ENCODE measurements at places on chromosomes 6 and 20.

DNA sequence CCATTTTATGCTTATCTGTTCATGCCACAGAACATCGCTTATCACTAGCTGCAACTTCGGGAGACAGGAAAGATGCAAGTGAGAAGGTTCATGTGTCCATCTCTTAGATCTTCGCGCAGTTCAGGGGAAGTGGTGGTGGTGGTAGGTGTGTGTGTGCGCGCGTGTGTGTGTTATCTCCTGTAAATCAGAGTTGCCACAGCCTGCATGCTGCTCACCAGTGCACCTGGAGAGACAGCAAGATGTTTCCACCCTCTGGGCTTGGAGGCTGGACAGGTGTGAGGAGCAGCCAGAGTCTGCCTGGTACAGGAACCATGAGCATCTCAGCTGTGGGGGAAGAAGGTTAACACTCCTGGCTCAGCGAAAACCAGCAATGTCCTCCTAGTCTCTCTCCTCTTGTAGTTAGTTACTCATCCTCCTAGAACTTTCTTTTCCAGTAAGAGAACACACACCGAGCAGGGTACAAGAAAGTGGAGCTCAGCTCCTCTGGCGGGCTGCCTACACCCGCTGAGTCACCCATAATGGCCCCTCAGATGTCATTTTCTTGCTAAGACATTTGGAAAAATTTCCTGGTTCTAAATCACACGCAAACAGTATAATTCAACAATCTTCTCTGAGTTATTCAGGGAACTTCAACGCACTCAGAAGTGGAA is 5.1 kb upstream of the TUBB1 start:
- DNase-seq: no peak

DNA sequence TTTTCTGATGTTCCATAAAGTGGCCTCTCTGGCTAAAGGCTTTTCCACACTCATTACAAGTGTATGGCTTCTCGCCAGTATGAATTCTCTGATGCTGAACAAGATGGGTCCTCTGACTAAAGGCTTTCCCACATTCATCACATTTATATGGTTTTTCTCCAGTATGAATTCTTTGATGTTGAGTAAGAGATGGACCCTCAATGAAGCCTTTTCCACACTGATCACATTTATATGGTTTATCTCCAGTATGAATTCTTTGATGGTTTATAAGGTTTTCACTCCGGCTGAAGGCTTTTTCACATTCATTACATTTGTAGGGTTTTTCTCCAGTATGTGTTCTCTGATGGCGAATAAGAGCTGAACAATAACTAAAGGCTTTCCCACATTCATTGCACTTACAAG is 20.4 kb downstream of the ZNF184 start:
- DNase-seq: no peak

- DNase-seq: no peak
These were observed 132.4 kb upstream of the ADGRF1 start for GRCh38 chr6:47174502-47175023.

DNA sequence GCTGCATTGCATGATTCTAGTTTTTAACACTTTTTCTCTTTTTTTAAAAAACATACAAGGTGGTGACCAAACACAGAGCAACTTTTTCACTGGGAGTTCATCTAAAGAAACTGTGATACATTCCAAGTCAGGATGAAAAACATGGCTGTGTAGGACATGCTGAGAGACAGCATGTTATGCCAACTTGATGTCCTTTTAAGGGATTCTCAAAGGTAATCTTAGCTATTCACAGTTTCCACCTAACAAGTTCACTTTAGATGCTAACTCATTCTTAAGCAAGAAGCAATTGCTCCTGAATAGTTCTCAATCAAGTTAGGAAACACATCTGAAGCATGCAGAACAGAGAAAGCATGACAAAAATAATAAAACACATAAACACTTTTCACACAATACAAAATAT is 3.3 kb downstream of the ASCC3 start:
- DNase-seq: no peak

DNA sequence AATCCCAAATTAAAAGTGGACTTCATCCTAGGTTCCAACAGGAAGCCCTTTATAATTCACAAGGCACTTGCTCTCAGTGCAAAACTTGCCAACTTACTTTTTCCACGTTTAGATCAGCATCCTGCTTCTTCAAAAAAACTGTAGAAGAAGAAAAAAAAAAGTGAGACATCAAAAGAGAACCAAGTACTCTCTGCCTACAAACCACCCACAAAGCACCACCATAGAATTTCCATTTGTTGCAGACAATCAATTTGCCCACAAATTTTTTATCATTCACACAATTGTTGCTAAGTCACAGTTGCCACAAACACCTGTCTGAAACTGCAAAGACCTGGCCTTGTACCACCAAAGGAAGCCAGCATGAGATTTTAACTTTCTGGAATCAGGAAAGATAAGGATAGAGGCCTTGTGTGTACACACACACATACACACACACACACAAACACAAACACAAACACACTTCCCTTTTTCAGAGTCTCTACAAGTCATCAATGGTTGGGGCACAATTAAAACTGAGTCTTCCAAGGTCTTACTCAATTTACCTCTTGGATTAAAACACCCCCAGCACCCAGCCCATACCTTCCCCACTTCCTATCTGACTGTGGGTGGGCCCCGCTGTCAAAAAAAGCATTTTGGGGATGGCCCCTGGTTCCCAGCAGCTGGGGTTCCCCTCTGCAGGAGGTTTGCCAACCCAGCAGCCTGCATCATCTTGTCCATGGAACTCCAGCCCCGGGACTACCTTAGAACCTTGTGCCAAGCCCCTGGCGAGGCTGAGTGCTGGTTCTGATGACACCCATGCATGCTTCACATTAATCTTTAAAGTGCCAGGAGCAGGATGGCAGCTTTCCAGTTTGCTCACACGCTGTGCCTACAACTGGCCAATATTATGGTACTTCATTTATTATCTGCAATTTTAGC is 26.5 kb downstream of the FYN start:
- no peak for DNase-seq

GRCh38 chr20:35734777-35735649 is 7.0 kb downstream of the RBM39 start:
- DNase-seq: no peak

- no peak for DNase-seq
These were observed 444.7 kb upstream of the MAP3K7 start for GRCh38 chr6:91031581-91031980.

DNA sequence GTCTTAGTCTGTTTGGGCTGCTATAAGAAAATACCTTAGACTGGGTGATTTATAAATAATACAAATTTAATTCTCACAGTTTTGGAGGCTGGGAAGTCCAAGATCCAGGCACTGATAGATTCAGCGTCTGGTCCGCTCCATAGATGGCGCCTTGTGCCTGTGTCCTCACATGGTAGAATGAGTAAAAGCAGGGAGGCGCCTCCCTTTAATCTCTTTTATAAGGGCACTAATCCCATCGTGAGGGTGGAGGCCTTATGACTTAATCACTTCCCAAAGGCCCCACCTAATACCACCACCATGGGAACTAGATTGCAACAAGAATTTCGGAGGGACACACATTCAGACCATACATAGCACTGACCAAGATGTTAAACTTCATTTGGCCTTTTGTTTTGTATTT is 91.2 kb upstream of the TMEM181 start:
- no peak for DNase-seq

DNA sequence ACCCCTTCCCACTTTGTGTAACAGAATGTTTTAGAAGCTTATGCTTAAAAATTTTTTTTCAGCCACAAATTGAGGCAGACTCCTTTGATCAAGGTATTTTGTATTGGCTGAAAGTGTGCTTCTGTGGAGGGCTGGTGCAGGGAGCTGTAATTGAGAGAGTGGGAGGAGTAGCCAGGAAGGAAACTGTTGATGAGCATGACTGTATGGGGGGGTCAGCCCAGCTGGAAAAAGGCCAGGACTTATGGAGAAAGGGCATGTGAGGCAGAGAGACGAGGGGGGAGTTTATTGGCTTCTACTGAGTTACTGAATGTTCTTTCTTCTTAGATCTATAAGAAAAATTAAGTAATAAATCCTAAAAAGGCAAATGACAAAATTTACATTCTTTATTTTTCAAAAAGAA is 13.4 kb downstream of the RFPL4B start:
- DNase-seq: no peak

DNA sequence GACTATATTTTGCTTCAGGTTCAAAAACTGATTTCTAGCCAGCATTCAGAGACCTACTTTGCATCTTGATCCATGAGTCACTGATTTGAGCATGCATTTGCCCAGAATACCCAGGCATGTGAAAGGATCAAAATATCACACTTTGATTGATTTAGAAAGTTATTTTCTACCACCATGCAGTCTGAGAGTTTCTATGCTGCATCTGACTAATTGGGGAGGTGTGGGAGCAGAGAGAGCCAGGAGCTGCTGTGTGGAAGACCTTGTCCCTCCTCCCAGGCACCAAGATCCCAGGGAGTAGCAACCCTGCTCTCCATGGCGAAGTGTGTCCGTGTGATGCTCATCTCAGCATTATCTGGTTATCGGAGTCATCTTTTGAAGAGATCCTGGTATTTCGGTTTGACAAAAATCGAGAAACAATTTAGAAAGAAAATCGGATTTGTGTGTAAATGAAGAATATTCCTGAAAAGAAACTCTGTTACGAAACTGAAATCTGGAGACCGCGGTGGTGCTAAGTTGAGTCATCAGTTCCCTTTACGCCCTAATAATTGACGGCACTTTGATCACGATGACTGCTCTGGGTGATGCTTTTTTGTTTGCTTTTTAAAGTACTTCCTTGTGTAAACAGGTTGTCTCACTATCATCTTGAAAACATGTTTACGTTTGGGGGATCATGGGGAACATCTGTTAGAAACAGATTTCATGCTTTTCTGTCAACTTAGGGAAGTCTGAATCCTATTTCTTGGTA is 193.4 kb downstream of the BACH2 start:
- no peak for DNase-seq

DNA sequence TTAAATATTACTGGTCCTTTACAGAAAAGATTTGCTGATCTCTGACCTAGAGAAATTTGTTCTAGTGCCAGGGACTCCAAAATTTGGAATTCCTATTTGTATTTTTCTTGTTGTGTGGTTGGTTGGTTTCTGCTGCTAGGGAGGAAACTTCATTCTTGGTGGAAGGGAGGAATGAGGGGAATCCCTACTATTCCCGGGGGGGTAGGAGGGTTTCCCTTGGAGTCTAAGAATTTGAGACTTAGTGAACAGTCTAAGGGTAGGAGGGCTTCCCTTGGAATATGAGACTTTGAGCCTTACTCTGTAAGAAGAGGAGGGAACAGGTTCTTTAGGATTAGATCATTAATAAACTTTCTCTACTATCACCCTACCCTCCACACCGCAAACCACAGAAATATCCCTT is 67.1 kb upstream of the ADGRF1 start:
- DNase-seq: no peak

GRCh38 chr20:3901706-3902440 is 12.7 kb downstream of the PANK2 start:
- DNase-seq: no peak

GRCh38 chr6:108940741-108941140 is 92.5 kb downstream of the ARMC2 start:
- no peak for DNase-seq

DNA sequence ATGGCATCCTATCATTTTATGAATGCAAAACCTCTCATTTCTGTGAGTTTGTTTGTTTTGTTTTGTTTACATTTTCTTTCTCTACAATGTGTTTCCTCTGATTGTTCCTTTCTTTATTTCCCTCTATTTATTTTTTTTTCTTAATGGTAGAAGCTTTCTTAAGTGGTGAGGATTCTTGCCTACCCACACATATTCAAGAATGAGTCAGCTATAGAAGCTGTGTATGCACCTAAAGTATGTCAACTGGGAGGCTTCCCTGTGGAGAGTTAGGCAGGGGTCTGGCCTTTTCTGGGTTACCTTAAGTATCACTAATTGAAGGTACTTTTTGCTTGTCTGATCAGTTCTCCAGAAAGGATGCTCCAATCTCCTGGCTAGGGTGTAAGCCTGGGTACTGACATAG is 354.0 kb downstream of the ESR1 start:
- no peak for DNase-seq

- DNase-seq: no peak
These were observed 301.2 kb downstream of the LRFN2 start for GRCh38 chr6:40285996-40286395.

GRCh38 chr20:9609887-9610502 is 95.6 kb downstream of the LAMP5 start:
- DNase-seq: peak; percentile 1

DNA sequence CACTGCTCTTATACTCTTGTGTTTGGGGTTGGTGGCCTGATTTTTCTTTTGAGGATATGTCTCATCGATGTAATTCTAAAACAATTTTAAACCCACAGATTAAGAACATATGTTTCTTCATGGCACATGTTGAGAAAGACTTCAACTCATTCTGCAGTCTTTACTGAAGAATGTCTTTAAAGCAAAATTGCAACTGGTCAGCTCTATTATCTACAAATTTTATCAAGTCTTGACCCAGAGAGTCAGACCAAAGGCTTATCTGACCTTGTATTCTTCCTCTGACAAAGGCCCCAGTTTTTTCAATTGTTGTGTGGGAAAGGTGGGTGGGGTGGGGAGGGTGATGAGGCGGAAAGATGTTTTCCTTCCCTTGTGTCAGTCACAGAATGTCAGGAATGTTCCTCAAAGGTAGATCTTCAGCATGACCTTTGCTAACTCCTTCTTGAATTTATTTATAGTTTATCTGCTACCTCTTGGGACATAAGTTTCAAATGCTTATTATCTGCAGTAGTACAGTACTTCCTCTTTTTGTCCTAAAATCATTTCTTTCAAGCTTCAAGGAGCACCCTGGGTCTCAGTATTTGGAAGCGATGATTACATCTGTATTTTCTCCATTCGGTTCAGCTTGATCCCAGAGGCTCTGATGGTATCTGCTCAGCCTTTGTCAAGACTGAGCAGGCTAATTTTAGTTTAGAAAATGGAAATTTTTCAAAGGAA is 63.2 kb upstream of the TIAM2 start:
- DNase-seq: no peak

DNA sequence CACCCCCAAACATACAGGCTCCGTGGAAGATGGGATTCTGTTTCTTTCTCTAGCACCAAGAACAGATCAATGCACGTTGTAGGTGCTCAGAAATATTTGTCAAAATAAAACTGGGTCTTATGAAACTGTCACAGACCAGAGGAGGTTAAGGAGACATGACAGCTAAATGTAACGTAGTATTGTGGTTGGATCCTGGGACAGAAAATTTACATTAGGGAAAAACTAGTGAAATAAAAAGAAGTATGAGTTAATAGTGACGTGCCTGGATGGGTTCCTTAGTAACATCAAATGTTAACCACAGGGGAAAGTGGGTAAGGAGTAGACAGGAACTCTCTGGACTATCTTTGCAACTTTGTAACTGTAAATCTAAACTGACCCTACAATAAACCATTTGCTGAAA is 31.5 kb downstream of the NOL4L start:
- DNase-seq: no peak

DNA sequence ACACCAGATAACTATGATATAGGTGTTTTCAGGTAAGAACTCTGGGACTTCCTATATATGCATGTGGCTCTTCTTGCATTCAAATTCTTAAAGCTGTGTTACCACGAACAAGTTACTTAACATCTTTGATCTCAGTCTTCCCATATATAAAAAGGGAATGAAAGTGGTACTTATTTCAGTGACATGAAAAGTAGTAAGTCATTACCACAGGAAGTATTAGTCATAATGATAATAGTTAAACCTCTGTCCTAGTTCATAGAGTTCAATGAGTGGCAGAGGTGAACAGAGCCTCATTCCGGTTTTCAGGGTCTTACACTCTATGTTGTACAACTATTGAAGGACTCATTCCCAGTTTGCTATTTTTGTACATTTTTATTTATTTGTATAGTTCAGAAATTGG is 237.0 kb downstream of the NKAIN2 start:
- no peak for DNase-seq

- DNase-seq: no peak
These were observed 376.7 kb downstream of the CDH26 start for GRCh38 chr20:60334911-60335310.
